ENCODE measurements at places on chromosomes 2 and 18.

DNA sequence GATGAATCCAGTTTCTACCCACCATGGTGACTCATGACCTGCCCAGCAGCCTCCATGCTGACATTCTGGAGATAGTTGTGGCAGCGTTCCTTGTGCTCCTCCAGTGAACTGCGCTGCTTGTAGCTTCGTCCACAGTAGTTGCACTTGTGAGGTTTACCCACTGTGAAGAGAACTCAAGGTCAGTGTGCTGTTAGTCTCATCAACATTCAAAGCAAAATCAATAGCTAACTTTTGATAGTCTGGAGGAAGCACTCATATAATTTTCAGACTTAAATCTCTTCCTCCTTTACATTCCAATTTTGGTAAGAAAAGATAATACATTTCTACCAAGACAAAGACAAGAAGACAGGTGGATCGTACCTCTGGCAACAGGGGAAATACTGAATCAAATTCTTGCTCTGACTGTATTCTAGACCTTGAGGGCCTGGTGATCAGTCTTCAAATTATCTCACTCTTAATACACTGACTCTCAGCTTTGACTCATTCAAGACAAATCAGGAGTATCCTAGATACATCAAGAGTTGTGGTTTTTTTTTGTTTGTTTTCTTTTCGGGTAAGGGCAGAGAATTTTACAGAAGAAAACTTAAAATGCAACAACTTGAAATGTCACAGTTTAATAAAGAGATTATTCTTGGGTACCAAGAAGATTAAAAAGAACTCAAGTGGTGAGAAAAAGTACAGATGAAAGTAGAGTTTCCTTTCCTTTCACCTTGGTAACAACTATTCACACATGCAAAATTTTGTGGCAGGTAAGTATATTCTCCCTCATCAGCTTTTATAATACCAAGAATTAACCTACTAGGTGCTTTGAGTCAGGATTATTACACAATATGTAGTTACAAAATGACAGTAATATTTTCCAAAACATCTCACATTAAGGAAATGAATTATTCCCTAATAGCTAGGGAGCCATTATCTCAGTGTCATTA, 129.2 kb downstream of the IKZF2 start:
- no peak for DNase-seq

DNA sequence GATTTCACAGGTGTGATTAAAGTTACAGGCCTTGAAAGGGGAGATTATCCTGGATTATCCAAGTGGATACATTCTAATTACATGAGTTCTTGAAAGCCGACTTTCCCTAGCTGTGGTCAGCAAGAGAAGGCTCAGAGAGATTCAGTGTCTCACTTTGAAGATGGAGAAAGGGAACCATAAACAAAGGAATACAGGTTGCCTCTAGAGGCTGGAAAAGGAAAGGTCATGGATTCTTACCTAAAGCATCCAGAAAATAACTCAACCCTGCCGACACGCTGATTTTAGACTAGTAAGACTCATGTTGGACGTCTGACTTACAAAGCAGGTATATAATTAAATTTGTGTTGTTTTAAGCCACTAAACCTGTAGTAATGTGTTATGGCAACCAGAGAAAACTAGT, 1095.7 kb upstream of the ZEB2 start:
- no peak for DNase-seq

- no peak for DNase-seq
Measured at GRCh38 chr2:178269438-178270224, 75.3 kb downstream of the OSBPL6 start.

DNA sequence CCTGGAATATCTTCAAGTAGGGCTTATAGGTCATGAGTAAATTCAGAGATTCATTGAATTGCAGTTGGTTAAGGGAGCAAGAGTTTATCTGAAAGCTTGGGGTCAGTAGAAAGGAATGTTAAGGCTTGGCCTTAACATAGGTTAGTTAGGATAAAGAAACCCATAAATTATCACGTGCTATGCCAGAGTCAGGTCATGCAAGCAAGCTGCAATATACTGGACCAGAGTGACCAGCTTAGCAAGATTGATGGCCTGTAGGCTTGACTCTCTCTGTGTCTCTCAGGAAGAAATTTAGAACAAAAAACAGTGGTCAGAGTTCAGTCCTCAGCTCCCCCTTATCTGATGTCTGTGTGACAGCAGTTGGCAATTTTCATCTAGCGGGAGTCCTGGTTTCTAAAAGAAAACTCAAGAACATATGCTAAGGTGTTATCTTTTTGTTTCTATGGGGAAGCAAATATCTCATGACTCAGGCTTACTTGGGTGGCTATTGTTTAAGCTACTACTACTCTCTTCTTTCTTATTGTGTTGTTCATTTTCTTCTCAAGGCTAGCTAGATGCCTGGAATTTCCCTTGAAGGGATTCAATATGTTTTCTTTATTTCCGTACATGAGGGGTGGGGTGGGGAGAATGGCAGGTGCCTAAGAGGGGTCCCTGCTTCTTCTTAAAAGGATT, 28.7 kb upstream of the MARCO start:
- DNase-seq = no peak

DNA sequence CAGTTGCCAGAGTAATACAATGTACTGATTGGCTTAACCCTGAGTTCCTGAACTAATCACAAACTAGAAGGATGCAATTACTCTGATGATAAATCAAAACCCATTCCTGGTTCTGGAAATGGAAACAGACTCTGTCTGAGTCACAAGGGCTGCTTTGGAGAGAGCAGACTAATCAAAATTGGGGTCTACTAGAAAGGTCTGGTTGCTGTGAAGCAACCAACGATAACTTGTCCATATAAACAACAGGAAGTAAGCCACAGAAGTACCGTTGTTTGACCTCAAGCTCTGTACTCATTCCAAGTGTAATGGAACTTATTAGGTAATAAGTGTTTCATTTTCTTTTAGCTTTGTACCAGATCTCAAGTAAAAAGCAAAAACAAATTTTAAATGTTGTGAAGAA, 49.7 kb downstream of the RASGRP3 start:
- no peak for DNase-seq

DNA sequence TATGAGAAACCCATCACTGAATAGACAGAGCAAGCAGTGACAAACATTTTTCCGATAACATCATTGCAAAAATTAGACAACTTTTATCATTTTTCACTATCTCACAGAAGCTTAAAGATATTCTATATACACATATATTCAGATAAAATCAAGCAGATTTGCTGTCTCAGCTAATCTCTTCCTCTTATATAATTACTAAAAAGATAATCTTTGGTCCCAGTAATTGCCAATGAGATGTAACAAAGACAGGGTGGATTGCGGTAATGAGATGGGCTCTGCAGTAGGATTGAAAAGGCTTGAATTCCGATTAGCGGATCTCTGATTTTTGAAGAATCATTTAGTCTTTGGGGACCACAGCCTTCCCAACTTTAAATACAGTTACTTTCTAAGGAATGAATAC, 63.5 kb downstream of the SYT4 start:
- no peak for DNase-seq

- DNase-seq = no peak
Measured at GRCh38 chr2:240051697-240052096, 1.6 kb downstream of the OR6B3 start.

- no peak for DNase-seq
Measured at GRCh38 chr2:67649331-67650261, 252.5 kb downstream of the ETAA1 start.

DNA sequence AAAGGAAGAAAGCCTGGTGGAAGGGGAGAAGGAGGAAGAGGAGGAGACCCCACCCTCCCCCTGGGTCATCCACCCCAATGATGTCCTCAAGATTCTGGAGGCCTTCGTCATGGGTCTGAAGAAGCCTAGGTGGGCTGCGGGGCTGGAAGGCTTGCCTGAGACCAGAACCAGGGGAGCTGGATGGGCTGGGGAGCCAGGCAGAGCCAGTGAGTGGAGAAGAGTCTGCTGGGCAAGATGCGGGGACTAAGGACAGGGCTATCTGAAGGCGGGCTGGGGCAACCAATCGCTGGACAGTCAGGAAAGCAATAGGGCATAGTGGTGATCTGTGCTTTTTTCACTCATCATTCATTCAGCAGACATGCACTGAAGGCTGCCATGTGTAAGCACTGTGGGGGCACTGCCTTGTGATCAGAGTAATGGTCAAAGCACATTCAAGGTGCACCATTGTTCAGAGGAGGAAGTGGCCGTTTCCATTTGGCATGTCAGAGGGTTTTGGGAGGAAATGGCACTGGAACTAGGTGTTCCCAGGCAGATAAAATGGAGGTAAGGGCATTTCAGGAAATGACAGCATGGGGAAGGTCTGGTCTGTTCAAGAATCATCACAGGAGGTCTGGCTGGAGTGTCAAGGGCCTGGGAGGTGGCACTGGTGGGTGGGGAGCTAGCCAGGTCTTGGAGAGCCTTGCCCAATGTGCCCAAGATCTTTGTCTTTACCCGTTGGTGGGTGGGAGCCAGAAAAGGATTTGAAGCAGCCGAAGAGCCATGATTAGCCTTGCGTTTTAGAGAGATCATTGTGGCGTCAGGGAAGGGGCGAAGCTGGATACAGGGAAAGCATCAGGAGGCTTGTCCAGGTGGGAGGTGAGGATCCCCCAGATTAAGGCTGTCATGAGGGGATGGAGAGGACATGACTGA, 24.2 kb downstream of the OTOF start:
- no peak for DNase-seq

- no peak for DNase-seq
Measured at GRCh38 chr2:19349911-19350677, 8.3 kb downstream of the OSR1 start.

DNA sequence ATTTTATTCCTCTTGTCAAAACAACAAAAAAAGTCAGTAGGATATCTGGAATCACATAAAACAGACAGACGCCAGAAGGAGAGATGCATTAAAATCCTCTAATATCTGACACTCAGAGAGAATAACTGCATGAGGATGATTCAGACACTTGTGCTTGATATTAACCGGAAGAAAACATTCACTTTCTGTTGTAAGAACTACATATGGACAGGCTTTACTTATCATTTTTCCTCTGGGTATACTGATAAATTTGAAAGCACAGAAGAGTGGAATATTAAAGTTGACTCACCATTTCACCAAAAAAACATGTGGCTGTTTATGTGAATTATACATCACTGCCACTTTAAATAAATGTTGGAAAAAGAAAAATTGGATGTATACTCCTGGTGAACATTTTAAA, 589.1 kb upstream of the CDH2 start:
- DNase-seq = no peak

DNA sequence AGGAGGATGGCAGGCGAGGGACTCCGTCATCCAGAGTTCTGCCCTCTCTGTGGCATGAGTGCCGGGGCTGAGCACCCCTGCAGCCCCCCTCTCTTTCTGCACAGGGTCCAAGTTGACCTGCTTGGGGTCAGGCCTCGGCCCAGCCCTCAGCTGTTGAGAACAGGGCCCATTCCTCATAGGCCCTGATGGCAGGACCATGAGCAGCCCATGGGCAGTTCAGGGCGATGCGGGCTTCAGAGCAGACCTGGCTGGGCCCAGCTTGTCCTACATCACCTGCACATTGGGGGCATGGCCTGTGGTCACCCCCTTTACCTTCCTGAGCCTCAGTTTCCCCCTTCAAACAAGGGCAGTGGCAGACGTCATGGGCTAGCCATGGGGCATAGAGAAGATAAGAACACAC, 238.1 kb downstream of the SEPTIN10 start:
- no peak for DNase-seq

- DNase-seq = no peak
Measured at GRCh38 chr2:214801068-214801467, 8.4 kb downstream of the BARD1 start.

DNA sequence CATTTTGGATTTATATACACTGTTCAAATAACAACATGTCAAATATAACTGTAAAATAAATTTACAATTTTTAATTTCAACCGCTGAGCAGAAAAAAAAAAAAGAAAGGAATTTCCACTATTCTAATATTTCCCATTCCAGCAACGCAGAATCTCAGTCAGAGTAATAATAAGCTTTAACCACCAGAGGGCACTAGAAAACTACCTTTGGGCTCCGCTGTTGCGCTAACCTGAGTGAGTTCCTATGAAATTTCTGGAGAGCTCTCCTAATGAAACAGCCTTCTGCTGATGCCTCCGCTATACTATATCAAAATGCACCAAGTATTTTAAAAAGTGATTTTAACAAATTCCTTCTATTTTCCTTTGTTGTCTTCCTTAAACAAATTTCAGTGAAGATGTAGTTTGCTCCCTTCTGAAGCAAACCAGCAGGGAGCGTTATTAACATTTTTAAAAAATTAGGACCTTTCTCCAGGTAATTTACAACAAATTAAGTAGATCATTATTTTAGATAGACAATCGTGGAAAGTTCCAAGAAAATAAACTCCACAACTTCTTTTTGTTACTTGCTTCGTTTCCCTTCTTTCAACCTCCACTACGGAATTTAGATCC, 23.0 kb downstream of the ERMN start:
- peak; percentile 14 for DNase-seq

- DNase-seq = no peak
Measured at GRCh38 chr2:51795248-51795888, 763.4 kb upstream of the NRXN1 start.

DNA sequence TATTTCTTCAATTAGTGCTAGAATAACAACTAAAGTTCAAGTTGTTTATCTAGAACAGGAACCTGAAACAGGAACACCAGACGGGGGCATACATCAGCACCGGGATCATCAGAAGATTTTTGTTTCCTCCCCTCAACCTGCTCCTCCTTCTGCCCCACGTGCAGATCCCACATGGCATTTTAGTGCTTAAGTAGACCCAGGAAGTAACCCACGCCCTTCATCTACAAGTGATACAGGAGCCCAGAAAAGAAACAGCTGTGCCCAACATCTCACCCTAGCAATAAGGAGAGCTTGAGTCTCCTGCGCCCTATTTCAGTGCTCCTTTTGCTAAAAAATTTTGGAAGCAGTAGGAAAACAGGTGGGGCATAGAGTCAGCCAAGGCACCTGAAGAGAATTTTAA, 5.2 kb downstream of the ZNF385B start:
- DNase-seq = no peak

DNA sequence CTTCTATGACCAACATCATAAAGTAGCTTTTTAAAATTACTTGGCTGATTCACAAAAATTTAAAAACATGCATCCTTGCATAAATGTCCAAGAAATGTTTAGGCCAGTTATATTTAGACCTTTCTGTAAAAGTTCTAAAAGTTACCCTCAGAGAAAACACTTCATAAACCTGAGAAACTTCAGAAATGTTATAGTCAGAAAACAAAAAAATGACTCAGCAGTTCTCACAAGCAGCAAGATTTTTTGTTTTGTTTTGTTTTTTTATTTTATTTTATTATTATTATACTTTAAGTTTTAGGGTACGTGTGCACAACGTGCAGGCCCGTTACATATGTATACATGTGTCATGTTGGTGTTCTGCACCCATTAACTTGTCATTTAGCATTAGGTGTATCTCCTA, 648.1 kb downstream of the LRP1B start:
- DNase-seq = no peak

- no peak for DNase-seq
Measured at GRCh38 chr2:98693477-98693876, 37.5 kb downstream of the MGAT4A start.

- no peak for DNase-seq
Measured at GRCh38 chr2:212644195-212644837, 105.7 kb upstream of the ERBB4 start.

GRCh38 chr2:50650403-50650810, 381.5 kb downstream of the NRXN1 start:
- no peak for DNase-seq

GRCh38 chr2:202278944-202279343, 13.4 kb downstream of the NOP58 start:
- DNase-seq = no peak

- no peak for DNase-seq
Measured at GRCh38 chr2:196248467-196249094, 77.2 kb upstream of the STK17B start.
